Tongue (tissue), 3 donors: ENCODE measurements at places on chromosomes 1 and 21. TPM values are rescaled to one million over a fixed set of nuclear protein-coding genes. Genes with fewer than 3 reads are reported as not detected.
A peak's percentile ranks its signal among the peaks of the same experiment; 100 is the strongest.

The CHD5 gene
- total RNA-seq = 1.1 TPM

The LCE1D gene
- not detected for total RNA-seq

The ATP5IF1 gene
- 58.9 TPM for total RNA-seq

The CELA2B gene
- 0.41 TPM for total RNA-seq

The PLA2G2A gene
- total RNA-seq = 1.7 TPM

The OR2AK2 gene
- total RNA-seq = not detected

The SLAMF9 gene
- not detected for total RNA-seq

The BATF3 gene
- 3.0 TPM for total RNA-seq

The NOS1AP gene
- 1.6 TPM for total RNA-seq

The HUNK gene
- total RNA-seq = 2.5 TPM

The OR2T3 gene
- not detected for total RNA-seq

The FHAD1 gene
- total RNA-seq = 3.8 TPM

GRCh38 chr21:16198546-16198945 lies 468.8 kb downstream of the USP25 start:
- no peak for DNase-seq

DNA sequence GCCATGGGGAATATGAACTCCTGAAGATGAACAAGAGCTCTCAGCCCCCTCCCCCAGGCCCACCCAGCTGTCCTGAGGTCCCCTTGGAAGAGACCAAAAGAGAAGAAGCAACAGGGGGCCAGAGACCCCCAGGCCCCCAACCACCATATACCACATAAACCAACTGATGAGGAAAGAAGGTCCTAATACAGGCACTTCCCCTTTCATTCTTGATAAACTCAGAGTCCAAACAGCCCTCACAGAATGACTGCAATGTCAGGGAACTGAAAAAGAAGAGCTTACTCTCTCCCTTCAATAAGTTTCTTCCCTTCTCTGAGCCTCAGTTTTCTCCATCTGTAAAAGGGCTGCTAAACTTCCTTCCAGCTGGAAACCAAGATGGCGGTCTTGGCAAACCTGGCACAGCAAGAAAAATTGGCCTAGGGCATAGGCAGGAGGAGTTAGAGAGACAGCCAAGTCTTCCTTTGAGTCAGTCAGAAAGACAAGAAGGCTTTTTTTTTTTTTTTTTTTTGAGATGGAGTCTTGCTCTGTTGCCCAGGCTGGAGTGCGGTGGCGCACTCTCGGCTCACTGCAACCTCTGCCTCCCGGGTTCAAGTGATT lies 90.5 kb downstream of the VWA5B1 start:
- no peak for DNase-seq

- DNase-seq = no peak
Measured at GRCh38 chr1:19569786-19570185, 74.3 kb upstream of the NBL1 start.

DNA sequence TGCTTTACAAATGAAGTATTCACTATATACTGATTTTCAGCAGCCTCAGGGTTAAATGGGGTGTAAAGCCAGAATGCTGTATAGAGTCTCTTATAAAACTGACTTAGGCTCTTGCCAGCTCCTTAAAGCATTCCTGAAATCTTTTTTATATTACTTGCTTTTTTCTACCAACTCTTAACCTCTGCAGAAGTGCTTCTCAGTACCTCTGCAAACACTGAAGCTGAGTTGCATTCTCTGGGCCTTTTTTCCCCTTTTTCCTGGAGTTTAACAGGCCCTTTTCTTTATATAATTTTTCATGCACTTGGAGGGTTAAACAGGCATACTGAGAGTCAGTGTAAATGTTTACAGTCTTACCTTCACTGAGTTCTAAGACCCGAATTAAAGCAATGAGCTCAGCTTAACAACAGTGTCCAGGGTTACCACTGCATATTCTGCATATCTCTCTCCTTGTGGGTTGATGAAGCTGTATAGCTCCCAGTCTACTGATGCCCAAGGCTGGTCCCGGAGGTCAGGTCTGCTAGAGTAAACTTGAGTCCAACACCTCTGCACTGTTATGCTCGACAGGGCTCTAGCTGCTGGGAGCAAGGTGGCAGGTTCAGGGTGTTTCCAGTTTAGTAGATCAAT lies 40.9 kb upstream of the CFAP126 start:
- DNase-seq = no peak

- DNase-seq = no peak
Measured at GRCh38 chr1:56456435-56457101, 122.8 kb downstream of the PLPP3 start.

- DNase-seq = no peak
Measured at GRCh38 chr1:7869136-7869920, 16.5 kb upstream of the UTS2 start.

DNA sequence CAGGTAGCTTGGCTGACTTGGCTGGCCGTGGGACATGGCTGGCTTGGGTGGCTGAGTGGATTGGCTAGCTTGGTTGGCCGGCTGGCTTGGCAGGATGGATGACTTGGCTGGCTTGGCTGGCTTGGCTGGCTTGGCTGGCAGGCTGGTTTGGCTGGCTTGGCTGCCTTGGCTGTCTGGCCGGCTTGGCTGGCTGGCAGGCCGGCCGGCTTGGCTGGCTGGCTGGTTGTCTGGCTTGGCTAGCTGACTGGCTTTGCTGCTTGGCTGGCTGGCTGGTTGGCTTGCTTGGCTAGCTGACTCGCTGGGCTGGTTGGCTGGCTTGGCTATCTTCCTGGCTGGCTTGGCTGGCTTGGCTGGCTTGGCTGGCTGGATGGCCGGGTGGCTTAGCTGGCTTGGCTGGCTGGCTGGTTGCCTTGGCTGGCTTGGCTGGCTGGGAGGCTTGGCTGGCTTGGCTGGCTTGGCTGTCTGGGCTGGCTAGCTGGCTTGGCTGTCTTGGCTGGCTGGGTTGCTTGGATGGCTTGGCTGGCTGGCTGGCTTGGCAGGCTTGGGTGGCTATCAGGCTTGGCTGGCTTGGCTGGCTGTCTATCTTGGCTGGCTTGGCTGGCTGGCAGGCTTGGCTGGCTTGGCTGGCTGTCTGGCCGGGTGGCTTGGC lies 129.7 kb upstream of the FAM72C start:
- no peak for DNase-seq

GRCh38 chr1:233209481-233209880 lies 86.0 kb downstream of the PCNX2 start:
- no peak for DNase-seq

DNA sequence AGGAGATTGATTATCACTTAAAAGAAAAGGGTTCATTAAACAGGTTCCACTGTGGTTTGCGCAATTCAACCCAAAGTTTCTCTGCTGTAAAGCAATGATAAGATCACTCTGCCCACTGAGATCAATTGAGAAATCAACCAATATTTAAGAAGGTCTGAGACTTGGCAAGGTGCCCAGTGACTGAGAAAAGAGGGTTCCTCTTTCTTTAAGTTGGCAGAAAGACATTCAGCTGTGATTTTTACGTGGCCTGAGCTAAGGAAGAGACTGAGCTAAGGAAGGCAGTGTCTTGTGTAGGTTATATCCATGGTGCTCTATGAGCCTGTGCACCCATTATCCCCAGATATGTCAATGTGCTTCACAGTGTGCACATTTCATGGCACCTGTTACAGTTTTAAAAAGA lies 344.1 kb downstream of the DISC1 start:
- no peak for DNase-seq

DNA sequence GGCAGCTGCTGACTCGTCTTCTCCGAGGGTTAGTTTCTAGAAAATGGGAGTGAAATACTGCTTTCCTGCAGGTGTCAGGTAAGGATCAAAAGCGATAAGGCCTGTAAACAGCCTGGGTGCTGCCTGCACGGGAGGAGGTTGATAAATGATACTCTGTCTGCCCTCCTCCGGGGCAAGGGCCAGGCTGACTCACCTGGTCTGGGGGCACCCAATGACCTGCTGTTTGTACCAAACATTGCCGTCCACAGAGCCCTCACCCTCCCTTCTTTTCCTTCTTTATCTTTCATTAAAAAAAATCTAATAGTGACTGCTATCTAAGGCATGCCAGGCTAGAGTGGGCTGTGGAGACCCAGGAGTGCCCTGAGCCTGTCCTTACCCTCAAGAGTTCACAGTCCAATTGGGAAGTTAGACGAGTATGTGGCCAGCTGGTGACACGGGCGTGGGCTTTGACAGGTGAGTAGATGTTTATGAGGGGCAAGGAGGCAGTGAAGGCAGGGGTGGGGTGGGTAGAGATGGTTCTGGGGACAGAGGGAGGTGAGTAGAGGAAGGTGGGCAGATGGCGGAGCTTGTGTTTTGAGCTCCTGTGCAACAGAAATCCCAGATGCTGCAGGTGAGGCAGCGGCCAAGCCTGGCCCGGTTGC lies 16.2 kb downstream of the EDN2 start:
- DNase-seq = no peak

DNA sequence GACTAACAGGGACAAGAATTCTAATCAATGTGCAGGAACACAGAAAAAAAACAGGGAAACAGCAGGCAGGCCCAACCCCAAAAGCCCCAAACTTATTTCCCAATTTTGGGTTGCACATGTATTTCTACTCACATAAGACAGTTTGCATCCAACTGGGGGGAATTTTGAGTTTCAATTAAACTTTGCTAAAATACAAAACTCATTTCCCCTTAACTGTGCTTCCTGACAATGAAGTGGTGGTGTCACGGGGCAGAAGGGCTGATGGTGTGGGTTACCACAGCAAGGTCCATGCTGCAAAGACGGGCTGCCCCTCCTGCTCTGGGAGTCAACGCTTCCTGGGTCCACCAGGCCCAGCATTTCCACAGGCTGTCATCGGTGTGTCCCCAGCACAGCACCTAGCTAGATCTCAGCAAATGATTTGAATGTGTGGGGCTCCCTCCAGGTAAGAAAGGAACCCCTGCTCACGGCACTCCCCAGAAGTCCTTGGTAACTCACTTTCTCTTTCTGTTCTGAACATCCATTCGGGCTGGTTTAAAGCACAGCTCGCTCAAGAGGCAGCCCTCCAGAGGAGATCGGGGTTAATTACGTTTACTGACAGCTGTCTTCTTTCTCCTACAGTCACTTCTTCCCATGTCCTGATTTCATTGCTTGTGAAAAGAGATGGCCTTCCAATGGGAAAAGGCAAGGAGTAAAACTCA lies 27.4 kb downstream of the HIVEP3 start:
- DNase-seq = peak; percentile 37

DNA sequence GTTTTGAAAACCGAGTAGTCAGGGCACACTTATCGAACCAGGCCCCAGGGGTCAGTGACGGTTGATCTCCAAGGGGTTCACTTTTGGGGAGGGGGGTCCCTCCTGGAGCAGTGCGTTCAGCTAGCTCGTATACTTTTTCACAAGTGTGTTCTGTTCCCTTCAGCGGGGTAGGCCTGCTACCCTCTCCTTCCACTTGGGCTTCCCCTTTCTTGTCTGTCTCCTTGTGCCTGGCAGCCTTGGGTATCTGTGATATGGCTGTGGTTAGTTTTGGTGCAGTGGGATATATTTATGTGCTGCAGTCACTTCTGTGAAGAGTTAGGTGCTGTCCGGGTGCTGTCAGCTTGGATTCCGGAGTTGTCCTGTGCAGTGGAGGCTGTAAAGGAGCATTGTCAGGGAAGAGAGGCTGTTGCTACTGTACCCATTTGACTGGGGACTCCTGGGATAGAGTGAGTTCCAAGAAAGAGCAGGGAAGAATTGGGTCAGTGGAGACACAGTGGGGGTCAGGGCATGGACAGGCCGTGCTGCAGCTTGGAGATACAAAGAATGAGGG lies 29.7 kb downstream of the ADARB1 start:
- no peak for DNase-seq

DNA sequence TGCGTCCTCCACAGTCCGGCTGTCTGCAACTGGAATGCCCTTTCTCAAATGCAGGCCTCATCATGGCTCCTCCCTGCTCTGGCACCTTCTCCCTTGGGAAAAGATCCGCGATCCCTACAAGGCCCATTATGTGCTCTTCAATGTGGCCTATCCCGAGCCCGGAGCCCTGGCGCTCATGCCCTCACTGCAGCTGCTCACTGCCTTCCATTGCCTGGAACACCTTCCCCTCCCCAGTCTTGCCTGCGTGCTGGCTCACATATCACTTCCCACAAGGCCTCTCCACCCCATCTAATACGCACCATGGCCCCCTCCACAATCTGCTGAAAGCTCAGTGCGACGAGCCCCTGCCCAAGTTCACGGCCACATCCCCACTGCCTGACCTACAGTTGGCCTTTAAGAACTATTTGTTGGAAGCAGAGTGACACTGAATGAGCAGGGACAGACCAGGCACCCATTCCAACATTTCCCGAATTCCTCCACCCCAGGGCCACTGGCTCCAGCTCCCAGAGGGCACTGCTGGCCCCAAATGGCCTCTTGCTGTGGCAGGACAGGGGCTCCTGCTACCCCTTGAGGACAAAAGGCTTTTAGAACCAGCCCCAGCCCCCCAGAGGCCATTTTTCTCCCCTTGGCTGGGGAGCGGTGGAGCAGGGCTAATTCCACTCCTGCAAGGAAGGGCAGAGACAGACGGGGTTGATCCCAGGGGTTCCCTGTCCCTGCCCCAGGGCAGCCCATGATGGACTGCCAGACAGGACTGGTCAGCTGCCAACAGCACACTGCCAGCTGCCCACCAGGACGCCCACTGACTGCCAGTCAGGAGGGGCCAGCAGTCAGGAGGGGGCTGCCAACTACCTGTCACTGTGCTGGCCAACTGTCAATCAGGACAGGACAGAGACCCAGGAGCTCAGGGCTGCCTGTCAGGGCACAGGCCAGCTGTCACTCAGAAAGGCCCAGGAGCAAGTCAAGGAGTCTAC lies 64.8 kb downstream of the DHRS3 start:
- DNase-seq = peak; percentile 53

DNA sequence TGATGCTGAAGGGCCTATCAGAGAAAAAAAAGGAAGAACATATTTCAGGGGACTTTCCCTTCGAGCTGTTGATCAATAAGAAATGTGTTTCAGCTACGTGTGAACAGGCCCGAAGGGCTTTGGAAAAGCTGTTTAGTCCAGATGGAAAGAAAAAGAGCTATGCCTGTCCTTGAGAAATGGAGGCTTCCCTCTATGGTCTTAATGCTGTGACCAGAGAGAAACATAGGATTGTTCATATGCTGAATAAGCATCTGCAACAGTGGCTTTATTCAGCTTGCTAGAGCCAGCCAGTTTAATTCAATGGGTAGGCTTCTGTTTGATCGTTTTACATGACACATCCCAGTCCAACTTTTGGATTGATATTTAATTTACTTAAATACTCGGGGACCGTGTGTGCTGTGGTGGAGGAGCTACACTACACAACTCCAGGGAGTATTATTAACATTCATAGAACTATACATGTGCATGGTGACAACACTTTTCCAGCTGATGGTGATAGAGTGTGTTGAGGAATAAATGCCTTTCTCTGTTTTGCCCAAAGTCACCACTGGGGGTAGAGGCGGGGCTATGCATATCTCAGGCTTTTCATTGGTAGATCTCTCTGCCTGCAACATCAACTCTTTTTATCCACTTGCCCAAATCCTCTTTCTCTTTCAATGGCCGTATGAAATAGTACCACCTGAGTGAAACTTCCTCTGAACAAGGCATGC lies 106.7 kb upstream of the C8B start:
- DNase-seq = no peak

DNA sequence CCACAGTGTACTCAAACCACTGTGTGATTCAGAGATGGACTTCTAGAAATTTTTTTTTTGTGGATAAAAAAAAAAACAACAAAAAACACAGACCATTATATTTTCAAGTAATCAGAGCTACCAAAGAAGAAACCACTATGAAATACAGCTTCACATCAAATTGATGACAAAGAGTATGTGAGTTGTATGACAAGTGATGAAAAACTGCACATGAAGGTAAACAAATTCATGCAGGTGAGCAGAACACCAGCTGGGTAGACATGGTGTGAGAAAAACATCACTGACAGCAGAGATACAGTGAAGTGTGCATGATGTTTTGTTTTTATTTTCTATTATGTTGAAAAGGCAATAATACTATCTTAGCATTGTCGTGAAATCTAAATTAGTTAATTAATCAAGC lies 8.0 kb upstream of the PTPRC start:
- DNase-seq = no peak

GRCh38 chr1:36093929-36094328 lies 5.2 kb downstream of the ADPRS start:
- DNase-seq = no peak

GRCh38 chr1:4718071-4718470 lies 63.7 kb downstream of the AJAP1 start:
- DNase-seq = no peak
